Glutamatergic neuron (in vitro differentiated cells): ENCODE measurements at places on chromosomes 2 and 18. TPM values are rescaled to one million over a fixed set of nuclear protein-coding genes. Genes with fewer than 3 reads are reported as not detected.

Gene TOGARAM2
- not detected for total RNA-seq

Gene MAP3K19
- not detected for total RNA-seq

Gene GALNT5
- total RNA-seq: 0.10 TPM

GRCh38 chr2:168583710-168584521, 127.8 kb downstream of the CERS6 start:
- no peak for DNase-seq

DNA sequence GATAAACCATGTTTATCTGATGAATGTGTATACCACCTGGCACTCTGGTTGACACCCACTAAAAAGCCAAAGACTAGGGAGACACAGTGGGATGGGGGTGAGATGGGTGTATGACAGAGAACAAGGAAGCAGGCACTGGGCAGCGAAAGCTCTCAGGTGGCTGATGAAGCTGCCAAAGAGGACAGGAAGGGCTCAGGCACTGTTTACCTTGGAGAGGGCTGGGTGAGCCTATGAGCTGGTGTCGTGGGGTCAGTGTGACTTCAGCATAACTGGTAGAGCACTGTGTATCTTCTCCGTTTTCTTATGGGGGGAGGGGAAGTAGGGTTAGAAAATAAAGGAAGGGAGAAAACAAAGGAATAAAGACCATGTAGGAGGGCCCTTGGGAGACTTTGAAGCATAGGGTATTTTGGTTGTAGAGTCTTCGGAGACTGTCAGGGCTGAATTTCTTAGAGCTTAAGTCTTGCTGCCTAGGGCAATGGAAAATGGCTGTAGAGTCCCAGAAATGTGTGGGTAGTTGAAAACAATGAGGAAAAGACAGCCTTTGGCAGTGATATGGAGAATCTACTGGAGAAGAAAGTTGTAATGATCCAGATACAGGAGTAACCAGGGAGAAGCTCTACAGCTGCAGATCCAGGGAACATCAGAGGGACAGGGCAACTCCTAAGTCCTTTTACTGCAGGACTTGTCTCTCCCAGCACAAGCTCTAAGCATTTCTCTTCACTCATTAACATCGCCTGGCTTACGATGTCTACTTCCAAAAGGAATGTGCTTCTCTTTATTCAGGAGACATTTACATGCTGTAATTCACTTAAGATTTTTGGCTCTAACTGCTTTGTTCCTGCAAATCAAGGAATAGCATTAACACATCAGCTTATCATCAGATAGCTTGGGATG, 120.0 kb downstream of the AQP4 start:
- no peak for DNase-seq

- no peak for DNase-seq
Measured at GRCh38 chr2:9382604-9383235, 40.6 kb downstream of the ITGB1BP1 start.

- DNase-seq: no peak
Measured at GRCh38 chr2:208392300-208392699, 14.3 kb upstream of the PTH2R start.

DNA sequence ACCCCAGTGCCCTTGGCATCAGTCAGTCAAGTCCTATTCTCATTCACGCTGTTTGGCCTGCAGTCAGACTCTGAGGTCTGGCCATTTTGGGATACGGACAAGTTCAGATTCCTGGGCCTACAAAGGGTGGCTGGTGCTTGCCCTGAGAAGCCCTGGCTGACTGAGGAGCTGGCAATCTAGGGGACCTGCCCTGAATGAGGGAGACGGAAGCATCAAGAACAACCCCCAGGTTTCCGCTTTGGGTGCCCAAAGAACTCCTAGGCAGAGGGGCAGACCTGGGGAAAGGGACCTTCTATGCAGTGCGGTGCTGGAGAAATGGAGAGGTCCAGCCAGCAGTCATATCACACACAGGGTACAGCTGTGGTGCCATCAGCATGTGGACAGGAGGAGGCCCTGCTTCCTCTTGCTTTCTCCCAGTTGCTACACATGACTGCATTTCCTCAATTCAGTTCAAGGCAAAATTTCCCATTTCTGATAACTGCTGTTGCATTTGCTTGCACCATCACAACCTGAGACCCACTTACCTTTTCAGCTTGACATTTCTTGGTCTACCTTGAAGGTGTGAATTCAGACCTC, 70.9 kb upstream of the LGALSL start:
- DNase-seq: no peak

DNA sequence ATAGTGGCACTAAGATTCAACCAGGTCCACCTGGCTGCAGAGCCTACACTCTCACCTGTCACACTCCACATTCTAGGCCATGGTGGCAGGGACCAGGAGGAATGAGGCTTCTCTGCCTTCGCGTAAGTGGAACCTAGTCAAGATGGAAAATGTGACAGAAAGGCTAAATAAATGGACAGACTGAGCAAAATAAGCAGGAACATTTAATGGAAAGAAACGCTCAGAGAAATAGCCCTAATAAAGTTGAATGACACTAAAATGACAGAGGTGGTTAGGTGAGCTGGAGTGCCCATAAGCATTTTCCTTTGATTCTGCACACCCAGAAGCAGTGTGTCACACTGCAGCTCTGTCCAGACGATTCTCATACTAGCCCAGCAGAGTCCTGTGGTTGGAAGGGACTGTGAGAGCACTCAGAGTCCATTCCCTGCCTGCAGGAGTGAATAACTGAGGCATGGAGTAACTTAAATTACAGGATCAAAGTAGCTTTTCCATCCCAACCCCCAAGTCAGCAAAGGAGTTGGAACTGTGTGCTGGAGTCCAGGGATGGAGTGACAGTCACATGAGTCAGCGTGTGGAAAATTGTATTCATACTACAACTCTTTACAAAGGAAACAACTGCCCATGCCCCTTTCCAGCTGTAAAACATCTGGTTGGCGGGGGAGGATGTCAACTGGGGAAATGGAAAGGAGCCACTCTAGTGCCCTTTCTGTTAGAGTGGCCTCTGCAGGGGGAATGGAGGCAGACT, 105.4 kb upstream of the LGALSL start:
- DNase-seq: no peak

DNA sequence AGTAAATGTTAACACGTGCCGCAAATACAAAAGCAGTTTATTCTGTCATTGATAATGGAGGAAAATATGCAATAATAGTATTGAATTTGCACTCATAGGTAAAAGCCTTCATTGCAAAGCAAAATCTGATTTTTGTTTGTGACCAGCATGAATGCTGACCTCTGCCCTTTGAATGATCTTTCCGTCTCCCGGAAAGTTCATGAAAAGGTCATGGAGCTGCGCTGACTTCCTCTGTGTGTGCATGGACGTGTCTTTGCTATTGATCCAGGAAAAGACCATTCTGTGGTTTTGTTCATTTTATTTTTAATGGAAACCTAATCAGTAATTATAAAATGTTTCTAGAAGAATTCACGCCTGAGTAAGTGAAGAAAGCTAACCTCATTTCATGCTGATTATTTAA, 320.0 kb downstream of the MTX2 start:
- no peak for DNase-seq

- DNase-seq: no peak
Measured at GRCh38 chr2:210481601-210482175, 5.1 kb upstream of the LANCL1 start.

Gene SF3B1
- 401 TPM for total RNA-seq

DNA sequence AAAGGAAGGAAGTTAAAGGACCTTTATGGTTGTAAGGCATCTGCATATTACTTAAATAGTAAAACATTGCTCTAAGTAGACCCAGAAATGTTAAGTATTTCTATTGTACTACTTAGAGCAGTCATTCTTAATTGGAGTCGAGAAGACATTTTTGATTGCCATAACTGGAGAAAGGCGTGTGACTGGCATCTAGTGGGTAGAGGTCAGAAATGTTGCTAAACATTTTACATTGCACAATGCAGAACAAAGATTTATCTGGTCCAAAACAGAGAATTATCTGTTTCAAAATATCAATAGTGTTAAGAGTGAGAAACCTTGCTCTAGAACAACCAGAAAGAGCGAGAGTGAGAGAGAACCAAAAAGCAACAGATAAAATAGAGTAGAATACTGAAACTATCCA, 23.3 kb upstream of the ROCK1 start:
- DNase-seq: no peak

Gene PNO1
- total RNA-seq: 11.0 TPM

Gene KCTD1
- total RNA-seq: 18.8 TPM

Gene IAH1
- total RNA-seq: 24.4 TPM

Gene SLC30A3
- total RNA-seq: 1.3 TPM

- DNase-seq: no peak
Measured at GRCh38 chr2:135913727-135914365, 37.6 kb upstream of the MCM6 start.

Gene MDH1B
- 0.98 TPM for total RNA-seq

Gene TMEM247
- total RNA-seq: not detected

GRCh38 chr2:23286031-23286757, 98.8 kb upstream of the KLHL29 start:
- DNase-seq: no peak

GRCh38 chr18:68826121-68826520, 28.2 kb downstream of the CCDC102B start:
- DNase-seq: no peak

Gene LYPD6
- 1.5 TPM for total RNA-seq

- DNase-seq: no peak
Measured at GRCh38 chr2:42048299-42049220, 739 bp downstream of the PKDCC start.

GRCh38 chr18:21056545-21056944, 55.1 kb downstream of the ROCK1 start:
- DNase-seq: no peak

DNA sequence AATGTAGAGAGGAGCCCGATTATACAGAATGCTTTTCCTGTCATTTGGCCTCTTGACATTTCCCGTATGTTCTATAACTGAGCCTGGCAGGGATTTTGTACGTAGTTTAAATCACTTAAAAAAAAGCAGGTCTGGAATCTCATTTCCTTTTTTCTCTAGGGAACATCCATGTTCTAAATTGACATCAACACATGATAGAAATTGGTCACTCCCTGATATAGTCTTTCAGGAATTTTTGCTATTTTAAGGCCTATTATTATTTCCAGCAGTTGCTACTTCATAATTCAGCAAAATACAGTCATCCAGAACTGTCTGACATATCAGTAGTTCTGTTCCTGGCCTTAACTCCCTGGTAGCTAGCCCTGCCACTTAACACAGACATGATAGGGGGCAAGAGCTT, 565.7 kb upstream of the ZEB2 start:
- no peak for DNase-seq

DNA sequence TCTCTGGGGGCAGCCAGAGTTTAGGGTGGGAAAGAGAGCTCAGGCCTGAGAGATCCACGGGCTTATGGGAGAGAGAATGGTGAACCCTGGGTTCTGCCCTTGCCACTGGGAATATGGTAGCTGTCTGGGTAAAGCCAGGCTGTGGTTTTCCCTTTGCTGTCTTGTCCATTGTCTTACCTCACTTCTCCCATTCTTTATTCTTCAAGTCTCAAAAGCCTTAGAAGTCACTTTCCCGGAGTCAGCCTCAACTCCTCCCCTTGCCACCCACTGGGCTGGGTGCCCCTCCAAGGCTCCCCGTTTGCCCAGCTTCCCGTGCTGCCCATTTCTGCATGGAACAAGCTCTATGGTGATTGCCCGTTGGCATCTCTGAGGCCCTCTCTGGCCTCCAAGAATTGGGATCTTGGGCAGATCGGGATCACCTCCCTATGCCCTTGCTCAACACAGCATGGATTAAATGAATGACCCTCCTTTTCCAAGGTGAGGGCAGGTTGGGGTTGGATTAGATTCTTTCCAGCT, 228.2 kb downstream of the HAUS1 start:
- DNase-seq: no peak
